ENCODE measurements at places on chromosomes 7 and 10.

DNA sequence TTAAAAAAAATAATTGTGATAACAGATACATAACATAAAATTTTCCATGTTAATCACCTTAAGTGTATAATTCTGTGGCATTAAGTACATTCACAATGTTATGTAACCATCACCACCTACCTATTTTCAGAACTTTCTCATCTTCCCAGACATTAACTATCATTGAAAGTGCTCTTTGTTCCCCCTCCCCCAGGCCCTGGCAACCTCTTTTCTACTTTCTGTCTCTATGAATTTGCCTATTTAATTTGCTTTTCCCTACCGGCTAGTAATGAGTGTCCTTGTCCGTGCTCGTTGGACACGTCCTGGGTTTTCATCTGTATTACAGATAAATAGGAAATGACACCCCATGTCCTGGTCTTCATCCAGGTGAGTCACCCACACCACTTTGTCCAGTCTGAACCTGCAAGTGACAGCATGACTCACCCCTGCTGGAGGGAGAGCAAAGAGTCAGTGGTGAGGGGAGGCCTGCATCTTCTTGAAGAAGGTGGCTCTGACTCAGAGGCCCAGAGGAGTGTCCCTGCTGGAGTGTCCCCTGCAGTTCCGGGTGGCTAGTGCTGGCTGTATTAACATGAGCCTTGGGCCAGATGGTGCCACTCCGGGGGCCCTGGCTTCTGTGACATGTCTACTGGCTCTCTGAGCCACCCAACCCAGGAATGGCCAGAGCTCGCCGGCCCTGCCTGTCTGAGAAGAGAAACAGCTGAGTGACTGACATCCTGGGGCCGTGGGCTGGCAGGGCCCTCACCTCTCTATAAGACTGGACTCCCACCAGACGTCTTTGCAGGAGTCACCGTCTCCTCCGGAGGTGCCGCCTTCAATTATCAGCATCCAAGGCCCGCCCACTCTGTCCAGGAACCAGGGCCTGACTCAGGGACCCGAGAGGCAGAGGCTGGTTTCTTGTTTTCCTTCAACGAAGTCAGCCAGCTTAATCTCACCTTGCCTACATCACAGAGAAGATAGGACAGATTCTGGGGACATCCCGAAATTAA is 503.2 kb upstream of the MKI67 start:
- DNase-seq = no peak

DNA sequence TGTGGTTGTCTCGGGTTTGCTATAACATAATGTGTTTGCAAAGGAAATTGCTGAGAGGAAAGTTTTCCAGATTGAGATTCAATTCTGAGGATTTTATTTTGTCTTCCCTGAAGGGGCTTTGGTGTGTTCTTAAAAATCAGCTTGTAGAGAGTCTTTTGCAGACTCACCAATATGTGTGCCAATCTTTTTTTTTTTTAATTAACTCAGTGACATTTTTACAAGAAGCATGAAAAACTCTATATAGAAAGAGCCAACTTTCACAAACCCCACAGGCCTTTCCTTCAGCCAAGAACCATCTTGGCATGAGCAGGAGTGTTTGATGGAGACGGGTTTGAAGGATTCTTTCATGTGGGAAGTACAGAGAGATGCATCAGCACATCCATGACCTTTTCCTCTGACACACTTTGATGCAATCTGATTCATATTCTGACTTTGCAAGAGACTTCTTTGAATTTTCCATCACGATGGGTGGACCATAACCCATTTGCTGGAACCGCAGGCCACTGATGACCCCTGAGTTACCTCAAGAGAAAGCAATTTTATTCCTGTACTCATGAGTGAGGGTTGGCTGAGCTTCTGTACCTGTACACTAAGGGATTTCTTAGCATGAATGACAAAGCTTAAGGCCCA is 892.6 kb downstream of the XPNPEP1 start:
- no peak for DNase-seq

DNA sequence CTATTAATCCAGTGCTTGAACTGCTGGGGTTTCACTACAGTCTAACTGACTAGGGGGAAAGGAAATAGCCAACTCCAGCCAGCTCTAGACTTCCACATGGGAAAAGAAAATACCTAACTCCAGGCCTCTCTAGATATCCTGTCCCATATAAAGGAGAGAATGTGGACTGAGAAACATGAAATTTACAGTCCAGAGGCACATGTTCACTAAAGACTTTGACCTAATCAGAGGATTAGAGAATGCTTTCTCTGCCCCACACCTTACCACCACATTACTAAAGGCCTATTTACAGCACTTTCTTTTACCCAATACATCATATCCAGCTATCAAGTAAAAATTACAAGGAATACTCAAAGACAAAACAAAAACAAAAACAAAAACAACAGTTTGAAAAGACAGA is 164.2 kb downstream of the PCLO start:
- DNase-seq = no peak

DNA sequence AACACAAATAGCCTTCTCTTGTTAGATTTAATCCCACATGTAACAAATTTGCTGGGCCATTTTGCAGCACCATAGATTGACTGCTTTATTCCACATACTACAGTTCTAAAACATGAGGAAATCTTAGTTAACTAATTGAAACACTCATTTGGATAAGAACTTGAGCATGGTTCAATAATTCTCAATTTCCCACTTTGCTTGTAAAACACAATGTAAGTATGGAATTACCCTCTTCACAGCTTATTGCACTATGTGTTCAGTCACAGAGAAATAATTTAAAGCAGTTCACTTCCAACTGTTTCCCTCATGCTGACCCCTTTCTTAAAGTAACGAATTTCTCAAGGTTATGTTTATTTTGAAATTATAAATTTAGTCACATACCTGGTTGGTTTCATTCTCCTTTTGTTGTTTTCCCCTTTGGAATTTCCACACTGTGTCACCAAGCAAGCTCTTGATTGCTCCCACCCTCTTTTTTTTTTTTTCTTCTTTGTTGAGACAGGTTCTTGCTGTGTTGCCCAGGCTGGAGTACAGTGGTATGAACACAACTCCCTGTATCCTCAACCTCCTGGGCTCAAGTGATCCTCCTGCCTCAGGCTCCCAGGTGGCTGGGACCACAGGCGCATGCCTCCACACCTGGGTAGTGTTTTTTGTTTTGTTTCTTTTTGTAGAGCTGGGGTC is 425.4 kb downstream of the EXOC4 start:
- DNase-seq = no peak

DNA sequence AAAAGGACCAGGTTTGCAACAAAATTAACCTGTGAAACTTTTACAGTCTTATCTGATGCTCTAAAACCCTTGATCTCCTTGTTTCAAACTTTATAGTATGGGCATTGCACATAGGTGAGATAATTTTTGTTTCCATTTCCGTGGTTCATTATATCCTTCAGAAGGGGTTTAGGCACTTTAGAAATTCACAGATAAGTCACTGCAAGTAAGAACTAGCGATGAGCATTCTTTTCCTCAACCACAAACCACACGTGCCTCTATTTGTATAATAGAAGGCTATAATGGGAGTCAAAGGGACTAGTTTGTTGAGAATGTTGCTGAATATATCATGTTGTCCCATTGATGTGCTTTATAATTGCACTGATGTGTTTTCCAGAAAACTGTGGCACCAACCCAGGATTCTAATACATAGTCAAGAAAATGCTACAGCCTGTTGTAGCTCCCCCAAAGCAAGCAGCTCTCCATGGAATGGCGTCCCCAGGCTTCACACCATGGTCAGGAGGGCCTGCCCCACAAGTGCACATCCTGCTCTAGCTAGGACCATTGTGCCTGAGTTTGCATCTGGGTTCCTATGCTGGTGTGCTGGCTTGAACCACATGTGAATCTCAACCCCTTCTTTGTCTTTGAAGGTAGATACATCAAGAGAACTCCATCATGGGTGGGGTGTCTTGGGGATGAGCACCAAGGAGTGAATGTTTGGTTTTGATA is 14.0 kb upstream of the ATXN7L1 start:
- DNase-seq = no peak

DNA sequence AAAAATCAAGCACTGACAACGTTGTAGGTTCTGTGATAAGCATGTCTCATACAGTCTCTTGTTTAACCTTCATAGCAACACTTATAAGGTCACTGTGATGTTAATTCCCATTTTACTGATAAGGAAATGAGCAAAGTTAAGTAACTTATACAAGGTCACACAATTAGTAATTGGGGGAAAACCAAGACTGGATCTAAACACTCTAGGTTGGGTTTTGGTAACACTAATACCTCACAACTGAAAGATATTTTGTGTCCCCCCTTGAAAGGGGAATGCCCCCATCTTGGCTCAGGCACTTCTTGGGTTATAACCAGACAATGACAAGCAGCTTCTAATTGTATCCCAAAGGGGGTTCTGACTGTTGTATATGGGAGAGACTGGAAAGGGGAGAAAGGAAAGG is 36.0 kb upstream of the ABCB4 start:
- DNase-seq = no peak

- no peak for DNase-seq
Measured at GRCh38 chr7:117273814-117274225, 49.0 kb downstream of the WNT2 start.

DNA sequence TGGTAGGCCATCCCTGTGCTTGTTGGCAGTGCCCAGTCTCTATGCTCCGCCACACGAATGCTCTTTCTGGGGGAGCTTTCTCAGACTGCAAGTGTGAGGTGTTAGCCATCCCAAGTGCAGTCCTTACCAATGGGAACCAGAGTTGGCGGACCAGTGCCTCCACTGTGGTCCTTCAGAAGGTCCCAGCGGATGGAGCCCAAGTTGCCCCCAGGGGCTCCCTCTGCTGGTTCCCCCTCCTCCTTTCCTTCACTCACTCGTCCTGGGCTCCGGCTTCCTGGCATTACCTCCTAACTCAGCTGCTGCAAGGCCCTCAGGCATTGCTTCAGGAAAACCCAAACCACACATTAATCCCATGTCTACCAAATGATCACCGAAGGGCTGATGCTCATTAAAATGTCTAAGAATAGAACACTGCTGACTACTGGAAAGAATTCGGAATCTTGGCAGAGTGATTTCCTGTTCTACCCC is 139.8 kb downstream of the CUBN start:
- no peak for DNase-seq

DNA sequence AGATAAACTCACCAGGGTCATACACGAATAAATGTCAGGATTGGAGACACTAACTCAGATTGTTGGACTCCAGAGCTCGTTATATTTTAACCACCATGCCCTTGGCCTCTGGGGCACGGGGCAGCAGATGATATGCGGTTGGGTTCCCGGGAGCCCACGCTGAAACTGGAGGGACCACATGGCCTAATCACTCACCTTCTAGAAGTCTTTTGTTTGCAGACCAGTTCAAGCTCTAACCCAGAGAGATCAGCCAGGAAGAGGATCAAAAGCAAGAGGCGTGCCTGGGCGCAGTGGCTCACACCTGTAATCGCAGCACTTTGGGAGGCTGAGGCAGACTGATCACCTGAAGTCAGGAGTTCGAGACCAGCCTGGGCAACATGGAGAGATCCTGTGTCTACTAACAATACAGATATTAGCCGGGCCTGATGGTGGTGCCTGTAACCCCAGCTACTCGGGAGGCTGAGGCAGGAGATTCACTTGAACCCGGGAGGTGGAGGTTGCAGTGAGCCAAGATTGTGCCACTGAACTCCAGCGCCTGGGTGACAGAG is 42.6 kb upstream of the ECHDC3 start:
- no peak for DNase-seq

GRCh38 chr10:36448760-36449691 is 676.4 kb upstream of the ANKRD30A start:
- DNase-seq = no peak

DNA sequence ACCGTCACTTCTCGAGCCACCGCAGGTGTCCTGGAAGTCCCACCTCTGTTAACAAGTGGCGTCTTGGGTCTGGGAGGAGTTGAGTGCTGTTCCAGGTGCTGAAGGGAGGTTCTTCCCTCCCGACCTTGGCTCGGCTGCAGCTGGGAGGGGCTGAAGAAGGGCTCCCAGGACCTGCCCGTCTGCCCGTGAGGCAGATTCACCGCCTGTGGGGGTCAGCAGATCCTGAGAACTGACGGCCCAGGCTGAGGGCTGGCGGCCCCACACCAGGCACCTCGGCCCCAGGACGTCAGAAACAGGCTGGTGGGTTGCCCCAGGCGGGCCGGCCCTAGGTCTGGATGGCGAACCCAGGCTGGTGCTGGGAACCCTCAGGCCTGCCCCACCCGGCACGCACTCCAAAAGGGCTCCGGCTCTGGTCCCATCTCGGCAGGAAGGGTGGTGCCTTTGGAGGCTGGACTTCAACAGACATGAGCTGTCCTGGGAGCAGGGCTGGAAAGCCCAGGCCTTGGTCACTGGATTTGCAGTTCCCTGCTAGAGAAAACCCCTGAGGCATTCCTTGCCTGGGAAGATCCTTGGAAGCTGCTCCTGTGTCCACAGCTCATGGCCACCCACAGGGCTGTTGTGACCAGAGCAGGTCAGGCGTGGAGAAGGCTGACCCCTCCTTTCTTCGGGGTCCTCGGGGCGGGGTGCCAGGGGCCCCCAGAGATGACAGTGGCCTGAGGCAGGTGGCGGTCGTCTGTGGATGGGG is 42.6 kb upstream of the CFAP46 start:
- DNase-seq = no peak

- no peak for DNase-seq
Measured at GRCh38 chr7:142529591-142529990, 219.7 kb upstream of the PRSS1 start.

- no peak for DNase-seq
Measured at GRCh38 chr7:12930534-12930933, 243.1 kb downstream of the ARL4A start.

GRCh38 chr7:94179466-94179865 is 175.3 kb upstream of the BET1 start:
- DNase-seq = no peak

- DNase-seq = no peak
Measured at GRCh38 chr7:5457245-5457735, 33.7 kb upstream of the TNRC18 start.

- no peak for DNase-seq
Measured at GRCh38 chr7:100972002-100972347, 2.6 kb downstream of the MUC12 start.

GRCh38 chr10:58275908-58276307 is 6.9 kb downstream of the CISD1 start:
- no peak for DNase-seq

DNA sequence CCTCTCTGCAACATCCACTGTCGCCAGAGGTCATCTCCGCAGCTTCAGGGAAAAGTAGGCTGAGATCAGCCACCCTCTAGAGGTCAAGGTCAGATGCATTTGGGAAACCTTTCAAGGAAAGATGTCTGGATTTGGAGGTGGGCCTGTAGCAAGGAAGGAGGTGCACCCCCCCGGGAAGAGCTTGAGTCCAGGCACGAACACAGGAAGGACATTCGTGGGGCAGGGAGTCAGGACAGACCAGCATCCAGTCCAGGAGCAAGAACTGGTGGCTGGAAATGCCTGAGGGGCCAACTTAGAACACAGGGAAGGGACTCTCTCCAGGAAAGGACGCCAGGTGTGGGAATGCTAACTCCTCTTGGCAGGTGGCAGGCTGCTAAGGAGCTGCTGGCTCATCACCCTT is 614.1 kb upstream of the MGMT start:
- no peak for DNase-seq
